H1 (cell line): ENCODE measurements at places on chromosomes 5 and 9.

DNA sequence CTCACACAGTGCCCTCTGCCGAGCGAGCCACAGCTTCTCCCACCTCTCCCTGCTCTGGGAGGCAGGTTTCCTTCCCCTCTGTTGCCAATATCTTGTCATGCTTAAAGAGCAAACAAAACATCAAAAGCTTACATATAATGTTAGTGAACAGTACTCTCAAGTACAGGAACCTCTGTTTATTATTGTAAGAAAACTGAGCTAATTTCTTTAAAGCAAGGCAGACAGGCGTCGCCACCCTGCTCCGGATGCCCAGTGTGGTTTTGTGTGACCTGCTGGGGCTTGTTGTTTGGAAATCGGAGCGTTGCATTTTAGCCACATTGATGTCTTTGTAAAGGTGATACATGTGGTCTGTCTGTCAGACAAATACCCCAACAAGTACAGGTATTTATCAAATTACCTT lies 401.4 kb upstream of the IRX1 start:
- DNase-seq, result no peak

- no peak for DNase-seq
These were observed 76.7 kb downstream of the ANXA2R start for GRCh38 chr5:42963412-42963811.

DNA sequence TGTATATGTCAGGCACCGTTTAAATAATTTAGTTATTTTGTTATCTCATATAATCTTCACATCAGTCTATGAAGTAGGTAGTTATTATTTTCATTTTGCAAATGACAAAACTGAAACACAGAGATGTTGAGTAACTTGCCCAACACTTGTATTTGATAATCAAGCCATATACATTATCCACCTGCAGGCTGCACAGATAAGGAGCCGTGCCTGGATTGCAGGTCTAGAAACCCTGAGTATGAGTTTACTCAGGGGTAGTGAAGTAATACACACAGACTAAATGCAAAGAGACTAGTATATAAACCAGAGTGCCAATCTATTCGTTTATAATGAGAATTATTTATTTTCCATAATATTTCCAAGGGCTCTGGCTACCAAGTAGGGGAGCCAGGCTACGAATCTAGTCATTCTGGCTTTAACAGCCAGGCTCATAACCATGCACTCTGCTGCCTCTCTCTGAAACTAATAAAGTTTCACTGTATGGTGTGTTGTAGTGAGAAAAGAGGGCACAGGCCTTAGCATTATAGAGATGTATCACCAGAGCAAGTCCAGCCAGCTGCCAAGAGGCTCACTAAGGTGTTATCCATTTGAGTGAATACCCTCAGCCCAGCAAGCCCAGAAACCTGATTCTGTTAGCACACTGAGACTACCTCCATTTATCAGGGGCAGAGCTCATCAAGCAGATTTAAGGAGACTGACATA lies 4.5 kb downstream of the HEMGN start:
- no peak for DNase-seq

GRCh38 chr9:123164285-123164684 lies 104.1 kb downstream of the STRBP start:
- no peak for DNase-seq

DNA sequence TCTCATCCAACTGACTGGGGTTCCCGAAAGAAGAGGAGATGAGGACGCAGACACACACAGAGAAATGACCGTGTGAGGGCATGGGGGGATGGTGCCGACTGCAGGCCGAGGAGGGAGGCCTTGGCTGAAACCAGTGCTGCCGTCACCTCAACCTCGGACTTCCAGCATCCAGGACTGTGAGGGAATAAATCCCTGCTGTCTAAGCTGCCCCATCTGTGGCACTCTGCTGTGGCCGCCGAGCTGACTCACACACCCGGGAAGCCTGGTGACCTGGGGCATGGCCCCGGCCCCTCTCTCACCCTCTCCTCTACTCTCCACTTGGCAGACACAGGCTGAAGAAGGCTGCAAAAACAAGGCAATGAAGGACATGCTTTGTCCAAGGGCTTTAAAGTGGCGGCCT lies 4.4 kb upstream of the COL5A1 start:
- no peak for DNase-seq

DNA sequence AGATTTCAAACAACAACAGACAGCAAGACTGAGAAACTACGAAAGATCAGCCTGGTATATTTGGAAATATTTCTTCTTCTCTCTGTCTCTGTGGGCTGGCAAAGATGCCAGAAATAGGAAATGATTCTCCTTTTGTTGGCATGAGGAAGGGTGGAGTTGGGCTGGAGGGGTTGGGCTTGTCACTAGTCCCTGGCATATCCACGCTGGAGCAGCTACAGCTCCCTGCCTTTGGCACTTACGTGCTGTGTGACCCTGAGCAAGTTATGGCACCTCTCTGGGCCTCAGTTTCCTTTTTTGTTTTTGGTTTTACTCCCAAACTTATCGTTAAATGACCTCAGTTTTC lies 354 bp upstream of the KCNMB1 start:
- DNase-seq, result no peak

DNA sequence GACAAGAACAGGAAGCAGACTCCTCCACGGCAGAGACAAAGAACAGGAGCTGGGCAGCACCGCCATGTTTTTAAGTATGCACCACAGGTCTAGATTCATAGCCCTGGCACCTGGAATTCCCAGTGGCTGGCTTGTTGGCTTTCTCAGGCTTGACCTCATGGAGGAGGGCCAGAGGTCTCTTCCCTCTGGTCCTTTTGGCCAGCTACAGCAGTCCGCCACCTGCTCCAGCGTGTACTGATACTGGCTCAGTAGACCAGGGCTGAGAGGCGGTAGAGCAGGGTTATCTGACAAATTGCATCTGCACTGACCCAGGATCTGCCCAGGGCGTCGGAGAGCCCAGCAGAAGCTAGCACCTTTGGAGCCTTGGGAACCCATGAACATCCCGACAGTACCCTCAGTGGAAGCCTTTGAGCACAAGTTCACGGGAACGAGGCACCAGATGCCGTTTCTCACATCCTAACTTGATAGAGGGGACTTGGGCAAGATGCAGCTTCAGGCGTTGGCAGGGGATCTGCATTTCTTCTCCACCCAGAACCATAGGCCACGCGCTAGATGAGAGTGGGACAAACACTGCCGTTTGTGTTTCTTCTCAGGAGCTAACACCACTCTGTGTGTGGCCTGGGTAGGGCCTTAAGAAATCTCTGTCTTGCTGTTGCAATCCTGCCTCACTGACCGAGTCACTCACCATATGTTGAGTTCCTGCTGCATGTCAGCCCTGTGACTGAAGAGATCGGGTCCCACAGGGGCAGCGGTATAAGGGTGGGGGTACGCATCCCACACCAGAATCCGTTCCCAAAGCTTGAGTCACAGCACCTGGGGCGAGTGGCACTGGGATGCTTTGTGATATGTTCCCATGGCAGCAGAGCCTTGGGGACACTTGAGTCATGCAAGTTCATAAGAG lies 90.3 kb upstream of the OTULINL start:
- no peak for DNase-seq

DNA sequence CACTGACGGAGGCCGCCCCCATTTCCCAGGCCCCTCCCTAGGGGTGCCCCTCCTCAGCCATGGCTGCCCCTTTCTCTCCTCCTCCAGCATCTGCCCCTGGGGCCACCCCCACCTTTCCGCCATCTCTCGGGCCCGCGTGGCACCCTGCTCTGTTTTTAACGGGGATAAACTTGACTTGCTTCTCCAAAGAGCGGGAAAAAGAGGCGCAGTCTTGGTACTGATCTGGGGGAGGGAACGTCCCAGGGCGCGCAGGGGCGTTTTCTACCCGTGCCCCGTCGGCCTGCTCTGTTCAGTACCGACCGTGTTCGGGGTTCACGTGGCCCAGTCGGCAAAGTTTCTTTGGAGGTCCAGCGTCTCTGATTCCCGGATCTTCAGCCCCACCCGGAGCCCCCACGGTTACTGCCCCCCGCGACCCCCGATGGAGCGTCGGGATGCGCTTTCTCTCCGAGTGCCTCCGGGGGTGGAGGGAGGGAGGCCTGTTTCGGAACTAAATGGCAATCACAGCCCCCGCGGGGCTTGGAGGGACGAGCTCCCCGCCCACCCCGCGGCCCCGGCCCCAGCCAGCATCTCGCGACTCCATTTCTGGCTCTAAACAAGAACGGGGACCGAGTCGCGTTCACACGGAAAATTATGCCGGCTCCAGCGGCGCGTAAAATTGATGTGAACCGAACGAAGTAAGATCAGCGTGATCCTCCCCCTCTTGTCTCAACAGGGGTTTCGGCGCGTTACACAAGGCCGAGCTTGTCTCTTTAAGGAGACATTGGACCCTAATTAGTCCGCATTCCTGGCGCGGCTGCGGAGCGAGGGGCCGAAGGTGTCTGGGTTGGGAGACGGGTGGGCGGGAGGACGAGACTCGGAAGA lies 1.1 kb upstream of the TLE4 start:
- peak; percentile 57 for DNase-seq

DNA sequence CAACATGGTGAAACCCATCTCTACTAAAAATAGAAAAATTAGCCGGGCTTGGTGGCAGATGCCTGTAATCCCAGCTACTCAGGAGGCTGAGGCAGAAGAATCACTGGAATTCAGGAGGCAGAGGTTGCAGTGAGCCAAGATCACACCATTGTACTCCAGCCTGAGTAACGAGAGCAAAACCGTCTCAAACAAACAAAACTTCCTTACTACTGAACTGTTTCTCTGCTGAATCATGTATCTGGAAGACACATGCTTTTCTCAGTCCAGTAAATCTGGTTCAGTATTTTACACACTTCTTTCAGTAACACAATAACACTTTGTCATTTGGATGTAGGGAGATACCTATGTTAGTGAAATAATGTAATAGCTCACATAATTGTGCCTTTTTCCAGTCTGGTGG lies 7.9 kb downstream of the TRMT10B start:
- DNase-seq, result no peak

DNA sequence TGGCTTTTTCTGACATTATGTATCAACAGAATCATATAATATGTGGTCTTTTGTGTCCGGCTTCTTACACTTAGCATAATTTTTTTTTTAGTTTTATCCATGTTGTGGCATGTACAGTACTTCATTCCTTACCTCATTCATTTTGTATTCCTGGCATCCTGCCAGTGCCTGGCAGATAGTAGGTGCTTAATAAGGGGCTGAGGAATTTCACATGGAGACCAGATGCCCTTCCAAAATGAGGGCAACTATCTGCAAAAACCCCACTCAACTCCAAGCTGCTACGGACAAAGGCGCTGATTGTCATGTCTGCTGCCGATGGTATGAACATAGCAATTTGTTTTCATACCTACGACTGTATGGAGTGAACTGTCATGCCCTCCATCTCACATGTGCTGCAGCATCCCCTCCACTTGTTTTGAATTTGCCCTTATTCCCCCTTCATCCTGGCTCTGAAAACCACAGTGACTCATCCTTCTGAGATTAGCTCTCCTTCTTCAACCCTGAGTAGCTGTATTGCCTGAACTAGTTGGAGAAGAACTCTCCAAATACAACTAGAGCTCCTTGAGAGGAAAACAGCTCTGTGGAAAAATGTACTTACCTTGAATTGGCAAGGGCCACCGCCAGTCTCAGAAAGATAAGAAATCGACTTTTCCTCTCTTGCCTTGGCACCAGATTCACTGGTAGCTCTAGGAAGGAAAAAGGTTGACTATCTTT lies 41.3 kb upstream of the FOXE1 start:
- no peak for DNase-seq

DNA sequence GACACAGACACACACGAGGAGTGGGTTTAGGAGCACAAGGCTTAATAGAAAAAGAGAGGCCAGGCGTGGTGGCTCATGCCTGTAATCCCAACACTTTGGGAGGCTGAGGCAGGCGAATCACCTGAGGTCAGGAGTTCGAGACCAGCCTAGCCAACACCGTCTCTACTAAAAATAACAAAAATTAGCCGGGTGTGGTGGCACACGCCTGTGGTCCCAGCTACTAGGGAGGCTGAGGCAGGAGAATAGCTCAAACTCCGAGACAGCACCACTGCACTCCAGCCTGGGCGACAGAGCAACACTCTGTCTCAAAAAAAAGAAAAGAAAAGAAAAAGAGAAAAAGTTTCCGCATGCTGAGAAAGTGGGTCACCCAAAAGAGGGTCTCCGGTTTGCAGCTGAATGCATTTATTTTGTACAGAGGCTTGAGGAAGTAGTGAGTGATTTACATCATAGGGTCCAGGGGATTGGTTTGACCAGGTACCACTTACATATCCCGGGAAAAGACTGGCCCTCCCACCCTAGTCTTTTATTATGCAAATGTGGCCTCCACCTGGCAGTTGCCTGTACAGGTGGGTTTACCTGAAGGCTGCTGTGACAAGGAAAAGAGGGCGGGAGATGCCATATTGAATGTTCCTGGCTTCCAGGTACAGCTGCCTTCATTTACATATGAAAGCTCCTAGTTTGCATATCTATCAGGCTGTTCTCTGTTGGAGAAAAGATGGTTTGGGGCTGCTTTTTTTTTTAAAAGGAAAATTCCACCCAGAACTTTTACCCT lies 366.2 kb upstream of the GRAMD2B start:
- peak; percentile 76 for DNase-seq

GRCh38 chr5:175609526-175609925 lies 48.3 kb upstream of the HRH2 start:
- no peak for DNase-seq

GRCh38 chr9:16293610-16294009 lies 576.9 kb downstream of the BNC2 start:
- DNase-seq, result no peak

GRCh38 chr9:34405719-34406118 lies 29.0 kb upstream of the MYORG start:
- DNase-seq, result no peak

DNA sequence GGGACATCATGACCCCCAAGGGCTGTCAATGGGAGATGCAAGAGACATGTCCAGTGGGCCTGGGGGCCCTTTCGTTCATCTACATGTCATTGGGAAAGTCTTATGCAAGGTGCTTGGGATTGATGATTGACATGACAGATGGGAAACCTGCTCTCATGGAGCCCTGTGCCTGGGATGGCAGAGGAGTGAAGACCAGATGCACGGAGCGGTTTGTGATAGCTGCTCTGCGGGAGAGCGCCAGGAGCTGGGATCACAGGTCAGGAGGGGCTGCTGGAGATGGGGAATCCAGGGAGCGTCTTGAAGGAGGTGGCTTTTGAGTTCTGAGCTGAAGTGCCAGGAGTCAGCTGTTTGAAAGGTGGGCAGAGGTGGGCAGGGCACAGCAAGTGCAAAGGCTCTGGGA lies 104.3 kb downstream of the FGF18 start:
- no peak for DNase-seq

- no peak for DNase-seq
These were observed 21.0 kb downstream of the DBH start for GRCh38 chr9:133657120-133657661.

DNA sequence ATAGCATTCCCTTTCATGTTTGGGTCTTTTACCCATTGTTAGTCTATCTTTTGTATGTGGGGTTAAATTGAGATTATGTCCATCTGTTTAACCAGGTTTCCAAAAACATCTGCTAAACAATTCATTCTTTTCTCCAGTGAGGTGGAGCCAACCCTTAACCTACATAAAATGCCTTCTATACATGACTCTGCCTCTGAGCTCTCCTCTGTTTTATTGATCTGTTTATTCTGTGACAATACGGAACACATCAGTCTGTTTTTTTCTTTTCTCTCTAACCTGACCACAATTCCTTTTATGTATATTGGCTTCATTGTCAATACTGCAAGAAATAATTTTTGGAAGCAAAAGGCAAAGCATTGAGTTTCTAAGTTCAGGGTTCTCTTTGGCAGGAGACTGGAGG lies 9.9 kb upstream of the ARL15 start:
- DNase-seq, result no peak
